ENCODE measurements at places on chromosomes 3 and 15. TPM values are rescaled to one million over a fixed set of nuclear protein-coding genes. Genes with fewer than 3 reads are reported as not detected.

DNA sequence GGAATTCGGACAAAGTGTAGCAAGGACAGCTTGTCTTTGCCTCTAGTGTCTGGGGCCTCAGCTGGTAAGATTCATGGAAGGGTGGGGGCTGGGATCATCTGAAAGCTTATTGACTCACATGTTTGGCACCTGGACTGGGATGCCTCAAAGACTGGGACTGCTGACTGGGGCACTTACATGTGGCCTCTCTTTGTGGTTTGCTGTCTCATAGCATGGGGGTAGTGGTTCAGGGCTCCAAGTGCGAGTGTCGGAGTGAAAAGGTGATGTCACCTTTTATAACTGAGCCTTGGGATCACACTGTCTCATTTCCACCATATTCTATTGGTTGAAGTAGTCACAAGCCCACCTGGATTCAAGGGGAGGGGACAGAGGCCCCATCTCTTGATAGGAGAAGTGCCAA lies 6.8 kb downstream of the MFSD1 start:
- peak; percentile 98 for DNase-seq

GRCh38 chr15:75751116-75751875 lies 38.6 kb upstream of the CSPG4 start:
- no peak for DNase-seq

GRCh38 chr3:134602440-134602814 lies 48.4 kb downstream of the KY start:
- DNase-seq: no peak

DNA sequence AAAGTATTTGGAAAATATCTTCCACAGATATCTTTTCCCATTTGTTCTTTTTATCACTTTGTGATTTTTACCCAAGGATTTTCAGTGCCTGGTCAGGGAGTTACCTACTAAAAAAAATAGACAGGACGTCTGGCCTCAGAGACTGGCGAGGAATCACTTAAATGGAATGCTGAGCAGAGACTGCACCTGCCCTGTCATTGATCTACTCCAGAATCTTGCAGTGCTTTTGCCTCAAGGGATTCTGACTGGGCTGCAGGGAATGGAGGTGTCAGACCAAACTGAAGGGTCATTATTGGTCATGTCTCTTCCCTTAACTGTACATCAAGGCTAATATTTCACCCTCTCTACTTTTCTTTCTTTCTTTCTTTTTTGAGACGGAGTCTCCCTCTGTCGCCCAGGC lies 12.1 kb upstream of the RYR3 start:
- no peak for DNase-seq

MAP2K5 gene
- 6.4 TPM for total RNA-seq

RASGRP1 gene
- total RNA-seq: 0.53 TPM

GRCh38 chr3:129063841-129064482 lies 3.4 kb downstream of the GP9 start:
- no peak for DNase-seq

GRCh38 chr15:66042624-66043023 lies 173.3 kb downstream of the RAB11A start:
- no peak for DNase-seq

DNA sequence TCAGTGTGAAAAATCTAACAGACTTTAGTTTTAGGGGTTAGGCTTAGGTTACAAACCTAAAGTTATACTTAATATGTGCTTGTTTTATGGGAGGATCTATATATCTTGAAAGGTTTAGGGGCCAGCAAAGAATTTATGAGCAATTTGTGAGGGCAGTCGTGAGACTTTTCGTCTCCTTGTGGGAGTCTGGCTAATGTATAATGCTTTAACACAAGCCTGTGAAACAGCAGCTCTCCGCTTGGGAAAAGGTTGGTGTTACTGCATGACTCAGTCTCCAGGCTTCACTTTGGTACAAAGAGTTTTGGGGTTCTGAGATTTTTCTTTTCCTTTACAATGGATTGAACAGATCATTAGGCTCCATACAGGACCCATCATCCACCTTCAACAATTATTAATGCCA lies 79.0 kb upstream of the MFGE8 start:
- DNase-seq: no peak

DNA sequence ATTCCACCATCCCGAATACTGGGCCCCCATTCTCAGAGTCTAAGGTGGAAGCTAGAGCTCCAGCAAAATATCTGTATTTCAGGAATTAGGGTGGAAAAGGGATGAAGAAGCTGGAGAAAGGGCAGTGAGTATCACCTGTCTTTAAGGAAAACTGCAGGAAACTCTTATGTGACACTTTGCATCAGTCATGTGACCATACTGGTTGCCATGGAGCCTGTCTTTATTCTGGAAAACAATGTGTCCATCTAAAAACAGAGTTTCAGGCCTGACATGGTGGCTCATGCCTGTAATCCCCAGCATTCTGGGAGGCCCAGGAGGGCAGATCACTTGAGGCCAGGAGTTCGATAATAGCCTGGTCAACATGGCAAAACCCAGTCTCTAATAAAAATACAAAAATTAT lies 52.9 kb upstream of the FSIP1 start:
- no peak for DNase-seq

GRCh38 chr3:81728766-81729544 lies 32.5 kb downstream of the GBE1 start:
- peak; percentile 10 for DNase-seq

DNA sequence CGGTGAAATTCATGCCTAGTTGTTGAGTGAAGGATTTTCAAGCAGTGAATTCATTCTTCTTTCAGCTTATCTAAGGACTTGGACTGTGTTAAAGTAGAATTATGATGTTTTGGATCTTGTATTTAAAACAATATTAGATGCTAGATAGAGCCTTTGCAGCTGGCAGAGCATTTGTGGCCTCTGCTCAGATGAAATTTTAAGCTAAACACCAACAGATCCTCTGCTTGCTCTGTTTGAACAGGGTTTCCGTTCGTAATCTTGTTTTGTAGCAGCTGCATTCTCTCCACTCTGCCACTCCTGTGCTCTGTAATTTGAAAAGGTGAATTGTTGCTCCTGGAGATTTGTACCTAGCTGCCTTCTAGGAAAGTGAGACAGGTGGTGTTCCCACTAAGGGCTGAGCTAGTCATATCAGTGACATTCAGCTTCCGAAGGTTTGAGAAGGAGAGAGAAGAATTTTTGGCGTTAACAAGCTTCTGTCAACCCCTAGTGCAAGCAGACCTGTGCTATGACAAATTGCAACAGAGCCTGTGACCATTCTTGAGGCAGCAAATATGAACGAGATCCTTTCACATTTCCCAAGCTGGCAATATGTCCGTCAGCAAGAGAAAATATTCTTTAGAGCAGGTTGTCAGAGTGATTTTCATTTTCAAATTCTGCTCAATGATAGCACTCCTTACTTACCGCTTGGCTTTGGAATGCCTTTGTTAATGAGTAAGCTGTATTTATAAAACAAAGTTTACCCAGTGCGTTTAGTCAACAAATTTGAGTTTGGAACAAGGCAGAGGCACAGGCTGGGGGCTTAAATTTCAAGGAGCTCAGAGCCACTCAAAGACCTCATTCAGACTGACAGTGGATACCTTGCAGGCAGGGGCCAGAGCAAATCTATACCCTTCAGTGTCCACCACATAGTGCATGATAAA lies 5.3 kb downstream of the CHST2 start:
- DNase-seq: no peak

TRPM1 gene
- total RNA-seq: 0.03 TPM

All from HT1080 (cell line).